Activated CD4-positive, CD25-positive, alpha-beta regulatory T cell treated with anti-CD3 and anti-CD28 coated beads, Interleukin-2, amount 50 U/mL, for 24 hours (primary cell): ENCODE measurements at places on chromosomes 3 and 15.

GRCh38 chr3:140159646-140160045 is 224.7 kb downstream of the CLSTN2 start:
- no peak for ATAC-seq

DNA sequence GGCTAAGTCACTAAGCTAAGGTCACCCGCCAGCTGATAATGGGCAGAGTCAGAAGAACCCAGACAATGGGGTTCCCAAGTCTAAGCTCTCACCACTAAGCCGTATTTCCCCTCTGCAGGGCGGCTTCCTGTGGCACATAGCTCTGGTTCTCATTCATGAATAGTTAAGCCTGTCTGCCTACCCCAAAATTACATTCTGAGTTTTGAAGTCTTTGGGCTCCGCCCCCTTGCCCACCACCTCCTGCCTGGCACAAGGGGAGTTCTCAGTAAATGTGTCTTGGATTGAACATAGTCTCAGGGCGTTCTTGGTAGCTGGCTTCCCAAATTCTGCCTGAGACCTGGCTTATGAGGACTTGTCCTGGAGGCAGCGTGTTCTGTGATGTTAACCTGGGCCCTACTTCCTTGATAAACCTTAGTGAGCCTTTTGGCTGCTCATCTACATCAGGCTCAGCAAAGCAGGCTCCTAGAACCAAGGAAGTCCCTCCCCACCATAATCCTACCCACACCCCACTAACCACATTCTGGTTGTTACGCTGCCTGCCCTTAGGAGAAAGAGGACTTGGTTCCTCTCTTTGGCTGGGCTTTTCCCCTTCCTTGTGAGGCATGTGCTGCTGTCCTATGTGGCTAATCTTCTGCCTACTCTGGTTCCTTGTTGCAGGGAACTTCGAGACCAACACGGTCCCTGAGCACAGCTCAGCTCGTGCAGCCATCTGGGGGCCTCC is 54.9 kb downstream of the STARD5 start:
- ATAC-seq, result no peak

DNA sequence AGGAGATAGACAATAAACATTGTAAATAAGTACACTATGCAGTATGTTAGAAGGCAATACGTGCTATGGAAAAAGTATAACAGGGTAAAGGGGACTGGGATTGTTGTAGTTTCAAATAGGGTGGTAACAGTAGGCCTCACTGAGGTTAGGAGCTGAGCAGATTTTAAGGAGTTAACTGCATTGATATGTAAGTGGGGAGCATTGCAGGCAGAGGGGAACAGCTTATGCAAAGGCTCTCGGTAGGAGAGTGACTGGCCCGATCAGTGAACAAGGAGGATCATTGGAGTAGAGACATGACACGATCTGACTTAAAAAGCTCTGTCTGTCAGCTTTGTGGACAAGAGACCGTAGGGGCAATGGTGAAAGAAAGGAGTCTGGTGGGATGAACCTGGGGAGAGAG is 46.8 kb downstream of the PCCB start:
- ATAC-seq, result no peak

GRCh38 chr3:50213373-50213772 is 8.3 kb downstream of the SLC38A3 start:
- ATAC-seq, result no peak

DNA sequence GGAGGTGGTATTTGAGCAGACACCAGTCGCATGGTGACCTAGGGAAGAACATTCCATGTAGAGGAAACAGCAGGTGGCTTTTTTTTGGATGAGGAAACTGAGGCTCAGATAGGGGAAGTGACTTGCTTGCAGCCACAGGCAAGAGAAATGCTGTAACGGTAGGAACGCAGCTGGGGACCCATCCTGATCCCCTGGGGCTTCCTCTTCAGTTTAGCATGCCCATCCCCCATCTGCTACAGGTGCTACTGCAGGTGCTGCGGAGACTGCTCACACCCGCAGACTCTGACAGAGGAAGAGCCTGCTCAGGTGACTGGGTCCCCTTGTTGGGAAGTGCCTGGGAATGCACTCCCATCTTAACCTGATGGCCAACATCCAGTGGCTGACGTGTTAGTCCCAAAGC is 55.4 kb upstream of the SEC13 start:
- ATAC-seq, result no peak

GRCh38 chr3:63351159-63352007 is 73.3 kb downstream of the SYNPR start:
- no peak for ATAC-seq

DNA sequence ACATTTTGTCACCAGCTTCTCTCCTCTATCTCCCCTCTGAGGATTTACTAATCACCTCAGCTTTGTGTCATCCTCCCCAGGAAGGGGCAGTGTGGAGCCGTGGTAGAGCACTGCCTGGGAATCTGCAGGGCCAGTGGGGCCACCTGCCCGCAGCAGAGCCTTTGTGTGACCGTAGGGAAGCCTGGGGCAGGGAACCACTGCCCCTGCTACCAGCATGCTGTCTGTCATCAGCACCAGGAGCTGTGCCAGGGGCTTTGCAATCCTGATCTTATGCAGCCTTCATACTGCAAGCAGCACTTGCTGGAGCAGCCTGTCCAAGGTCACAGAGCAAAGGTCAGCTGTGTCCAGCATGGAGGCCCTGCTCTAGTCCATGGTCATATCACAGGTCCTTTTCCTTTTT is 170.2 kb upstream of the IL12A start:
- ATAC-seq, result no peak

- ATAC-seq, result no peak
These were observed 308.9 kb downstream of the EPHB1 start for GRCh38 chr3:135103917-135104316.

DNA sequence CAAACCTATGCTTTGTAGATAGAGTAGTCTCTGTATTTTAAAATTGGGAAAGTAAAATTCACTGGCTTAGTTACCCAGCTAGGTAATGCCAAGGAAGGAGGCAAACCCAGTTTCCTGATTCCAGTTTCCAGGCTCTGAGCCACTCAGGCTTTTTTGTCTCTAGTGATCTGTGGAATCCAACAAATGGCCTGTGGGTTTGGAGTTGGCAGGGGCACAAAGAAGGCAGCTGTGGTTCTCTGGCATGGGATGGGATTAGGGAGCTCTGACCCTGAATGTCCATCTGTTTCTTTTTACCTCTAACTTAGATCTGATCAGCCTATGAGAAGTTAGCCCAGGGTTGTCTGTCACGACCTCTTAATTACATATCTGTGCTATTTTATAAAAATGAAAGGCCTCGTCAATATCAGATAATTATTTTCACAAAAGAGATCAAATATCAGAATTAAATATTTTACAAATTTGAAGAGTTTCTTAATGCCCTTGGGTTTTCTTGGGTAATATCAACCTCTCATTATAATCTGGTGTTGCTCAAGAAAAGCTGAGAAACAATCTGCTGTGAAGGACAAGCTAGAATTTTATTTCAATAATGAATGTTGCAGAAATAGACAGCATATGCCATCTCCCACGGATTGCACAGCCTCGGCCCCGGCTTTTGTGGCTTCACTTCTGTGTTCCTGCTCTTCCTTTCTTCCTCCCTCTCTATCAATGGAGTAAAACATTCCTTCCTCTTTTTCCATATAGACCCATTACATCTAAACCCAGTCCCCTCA is 63.7 kb upstream of the DAZL start:
- no peak for ATAC-seq

- ATAC-seq, result no peak
These were observed 125.8 kb upstream of the ZNF385D start for GRCh38 chr3:21876782-21877181.

DNA sequence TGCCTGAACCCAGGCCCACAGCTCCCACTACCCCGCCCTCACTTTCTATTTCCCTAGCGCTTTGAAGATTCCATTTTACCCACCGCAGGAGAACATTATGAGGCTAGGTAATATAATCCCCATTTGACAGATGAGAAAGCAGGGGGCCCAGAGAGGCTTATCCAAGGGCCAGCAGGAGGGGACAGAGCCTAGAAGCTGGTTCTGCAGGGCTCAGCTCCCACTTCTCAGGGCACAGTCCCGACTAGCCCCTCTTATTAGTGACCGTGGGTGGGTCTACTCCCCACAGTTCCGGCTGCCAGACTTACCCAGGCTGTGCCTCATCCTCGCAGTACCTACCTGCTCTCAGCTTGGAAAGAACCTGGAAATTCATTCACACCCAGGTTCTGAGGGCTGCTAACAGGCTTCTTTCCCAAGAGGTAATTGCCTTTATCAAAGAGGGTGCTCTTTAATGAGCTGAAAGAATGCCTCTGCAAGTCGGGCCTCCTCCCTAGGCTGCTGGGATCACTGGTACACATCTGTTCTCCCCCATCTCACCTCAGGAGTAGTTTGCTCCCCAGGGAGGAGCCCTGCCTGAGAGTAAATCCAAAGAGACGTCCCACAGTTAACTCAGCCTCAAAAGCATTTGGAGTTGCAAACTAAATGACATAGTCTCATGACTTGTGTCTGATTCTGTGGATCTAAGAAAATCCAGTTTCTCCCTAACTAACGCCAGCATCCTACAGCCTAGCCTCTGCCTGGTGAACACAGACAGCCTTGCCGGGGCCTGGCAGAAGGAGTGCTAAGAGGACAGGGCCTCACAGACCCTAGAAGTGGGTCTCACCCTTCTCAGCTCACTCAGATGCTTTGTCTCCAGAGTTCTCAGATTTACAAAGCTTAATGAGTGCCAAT is 125.0 kb downstream of the CHSY1 start:
- ATAC-seq, result peak; percentile 54

- ATAC-seq, result no peak
These were observed 437.4 kb upstream of the UBE2E2 start for GRCh38 chr3:22765679-22766078.

DNA sequence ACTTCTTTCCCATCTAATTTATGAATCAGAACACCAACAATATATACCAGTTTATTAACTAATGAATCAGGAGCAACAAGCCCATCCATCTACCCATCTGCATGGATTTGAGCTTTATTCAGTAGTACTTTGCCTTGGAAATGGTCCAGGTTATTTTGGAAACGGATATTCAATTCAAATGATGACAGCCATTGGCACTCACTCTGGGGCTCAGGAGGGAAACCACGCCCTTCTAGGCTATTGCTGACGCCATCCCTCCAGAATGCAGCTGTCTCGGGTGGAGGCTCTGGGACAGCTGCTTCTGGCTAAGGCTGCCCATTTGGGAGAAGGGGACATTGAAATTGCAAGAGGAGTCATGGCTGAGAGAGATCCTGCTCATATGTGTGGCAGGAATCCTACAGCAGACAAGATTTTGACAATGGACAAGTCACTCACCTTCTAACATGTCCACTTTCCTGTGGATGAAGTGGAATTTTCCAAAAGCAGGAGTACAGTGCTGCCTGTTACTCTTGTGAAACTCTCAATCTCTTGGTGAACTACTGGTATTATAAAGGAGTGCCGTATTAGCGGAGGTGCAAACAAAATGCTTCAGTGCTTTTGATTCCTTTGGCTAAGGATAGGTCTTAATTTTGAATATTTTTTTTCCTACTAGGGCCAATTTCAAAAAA is 29.3 kb upstream of the TRAK1 start:
- ATAC-seq, result no peak

DNA sequence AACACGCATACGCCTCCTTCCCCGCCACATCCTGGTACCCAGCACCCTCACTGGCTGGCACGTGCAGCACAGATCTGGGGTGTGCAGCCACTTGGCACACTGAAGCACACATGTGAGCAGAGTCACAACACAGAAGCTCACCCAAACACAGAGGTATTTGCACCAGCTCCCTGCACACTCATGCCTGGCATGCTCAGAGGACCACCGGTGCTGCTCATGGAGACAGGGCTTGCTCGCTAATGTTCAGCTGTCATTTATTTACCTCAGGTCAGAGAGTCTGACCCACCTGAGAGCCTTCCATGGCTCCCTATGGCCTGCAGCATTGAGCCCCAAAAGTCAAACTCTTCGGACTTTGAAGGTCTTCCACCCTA is 70.4 kb downstream of the ADAMTS7 start:
- ATAC-seq, result no peak

- no peak for ATAC-seq
These were observed 13.1 kb upstream of the DYNC1LI1 start for GRCh38 chr3:32583708-32584107.

DNA sequence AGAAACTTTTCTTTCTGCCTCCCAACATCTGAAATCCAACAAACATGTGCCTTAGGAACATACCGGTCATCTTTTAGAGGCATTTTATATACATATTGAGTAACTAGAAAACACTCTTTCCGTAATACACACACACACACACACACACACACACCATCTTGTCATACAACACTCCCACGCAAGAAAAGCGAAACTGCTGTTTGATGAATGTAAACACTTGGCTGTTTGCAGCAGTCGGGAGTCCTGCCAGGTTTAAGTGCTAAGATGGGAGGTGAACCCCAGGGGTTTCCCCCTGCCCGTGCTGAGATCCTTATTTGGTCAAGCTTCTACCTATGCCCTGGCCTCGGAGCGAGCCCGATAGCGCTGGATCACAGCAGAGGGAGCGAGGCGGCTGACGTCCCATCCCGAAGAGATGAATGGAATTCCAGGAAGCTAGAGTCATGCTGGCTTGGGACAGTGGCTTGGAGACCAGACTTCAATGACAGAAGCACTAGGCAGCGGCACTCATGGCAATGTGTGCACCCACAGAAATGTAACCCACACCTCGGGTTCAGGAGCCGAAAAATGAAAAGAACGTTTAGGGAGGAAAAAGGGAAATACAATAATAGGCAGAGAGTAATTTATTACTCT is 1.3 kb upstream of the THBS1 start:
- no peak for ATAC-seq

- ATAC-seq, result no peak
These were observed 87.3 kb upstream of the SNRK start for GRCh38 chr3:43198791-43199644.

DNA sequence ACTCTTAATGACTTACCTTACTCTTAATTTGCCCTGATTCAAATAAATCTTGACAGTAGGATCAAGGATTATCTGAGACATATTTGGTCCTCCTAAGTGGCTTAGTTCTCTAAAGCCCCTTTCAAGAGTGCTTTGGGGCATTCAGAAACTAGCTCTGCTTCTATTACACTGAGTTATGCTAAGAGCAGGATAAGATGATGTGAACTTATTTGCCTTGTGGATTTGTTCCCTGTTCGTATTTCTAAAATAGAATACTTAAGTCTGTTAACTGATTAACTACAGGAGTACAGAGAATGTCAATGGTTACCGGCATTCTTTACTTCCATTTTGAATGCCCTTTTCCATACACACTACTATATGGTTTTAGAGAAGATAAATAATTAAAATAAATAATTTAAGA is 14.8 kb upstream of the FRMD4B start:
- no peak for ATAC-seq

DNA sequence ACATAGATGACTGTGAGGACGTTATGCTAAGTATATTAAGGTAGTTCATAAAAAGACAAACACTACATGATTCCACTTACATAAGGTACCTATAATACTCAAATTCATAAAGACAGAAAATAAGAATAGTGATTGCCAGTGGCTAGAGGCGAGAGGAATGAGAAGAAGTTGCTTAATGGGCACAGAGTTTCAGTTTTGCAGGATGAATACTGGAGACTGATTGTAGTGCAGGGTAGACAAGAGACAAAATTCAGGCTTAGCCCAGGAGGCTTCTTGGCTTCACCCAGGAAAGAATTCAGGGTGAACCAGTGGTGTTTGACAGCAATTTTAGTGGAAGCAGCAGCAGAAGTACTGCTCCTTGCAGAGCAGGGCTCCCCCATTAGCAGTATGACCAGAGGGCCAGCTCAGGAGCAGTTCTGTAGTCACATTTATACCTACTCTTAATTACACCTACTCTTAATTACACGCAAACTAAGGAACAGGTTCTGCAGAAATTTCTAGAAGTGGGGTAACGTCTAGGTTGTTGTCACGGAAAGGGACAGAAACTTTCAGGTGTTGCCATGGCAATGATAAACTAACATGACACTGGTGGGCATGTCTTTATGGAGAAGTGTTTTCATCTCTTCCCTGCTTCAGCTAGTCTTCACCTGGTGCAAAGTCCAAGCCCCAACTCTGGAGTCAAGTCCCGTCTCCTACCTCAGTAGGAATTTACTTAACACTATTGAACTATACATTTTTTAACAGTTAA is 55.2 kb downstream of the TBL1XR1 start:
- peak; percentile 9 for ATAC-seq
